ENCODE measurements at places on chromosomes 7 and 10.

- DNase-seq = no peak
These were observed 31.4 kb downstream of the STEAP1B start for GRCh38 chr7:22468609-22469008.

DNA sequence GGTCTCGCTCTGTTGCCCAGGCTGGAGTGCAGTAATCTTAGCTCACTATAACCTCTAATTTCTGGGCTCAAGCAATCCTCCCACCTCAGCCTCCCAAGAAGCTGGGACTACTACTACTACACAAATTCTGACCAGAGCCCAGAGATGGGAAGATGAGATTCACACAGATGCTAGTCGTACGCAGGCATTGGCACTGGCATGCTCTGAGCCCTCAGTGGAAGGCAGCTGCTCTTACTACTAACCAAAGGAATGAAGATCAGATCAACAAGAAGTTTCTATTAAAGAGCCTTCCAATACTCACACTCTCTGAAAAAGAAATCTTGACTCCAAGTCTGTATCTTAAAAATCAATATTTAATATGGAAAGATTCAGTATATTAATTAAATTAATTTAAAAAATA, 10.7 kb downstream of the GDF2 start:
- DNase-seq = no peak

DNA sequence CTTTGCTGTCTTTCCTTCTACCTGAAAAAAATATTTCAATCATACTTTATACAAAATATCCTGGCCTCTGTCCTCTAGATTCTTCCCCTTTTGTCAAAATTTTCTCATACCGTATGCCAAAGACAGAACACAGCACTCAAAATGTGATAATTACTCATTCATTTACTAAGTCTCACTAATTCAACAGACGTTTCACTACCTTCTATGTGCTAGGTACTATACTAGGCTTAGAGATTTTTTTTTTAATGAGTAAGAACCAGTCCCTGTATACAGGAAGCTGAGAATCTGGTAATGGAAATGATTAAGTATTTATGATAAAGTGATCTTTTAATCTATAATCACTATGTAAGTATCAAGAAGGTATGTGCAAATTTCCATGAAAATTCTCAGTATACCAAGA, 128.0 kb downstream of the ELAPOR2 start:
- DNase-seq = no peak

- no peak for DNase-seq
These were observed 24.7 kb upstream of the MACC1 start for GRCh38 chr7:20241911-20242261.

- DNase-seq = no peak
These were observed 210.0 kb downstream of the IMMP2L start for GRCh38 chr7:111352319-111352718.

- no peak for DNase-seq
These were observed 26.4 kb downstream of the KIF11 start for GRCh38 chr10:92619368-92619767.

DNA sequence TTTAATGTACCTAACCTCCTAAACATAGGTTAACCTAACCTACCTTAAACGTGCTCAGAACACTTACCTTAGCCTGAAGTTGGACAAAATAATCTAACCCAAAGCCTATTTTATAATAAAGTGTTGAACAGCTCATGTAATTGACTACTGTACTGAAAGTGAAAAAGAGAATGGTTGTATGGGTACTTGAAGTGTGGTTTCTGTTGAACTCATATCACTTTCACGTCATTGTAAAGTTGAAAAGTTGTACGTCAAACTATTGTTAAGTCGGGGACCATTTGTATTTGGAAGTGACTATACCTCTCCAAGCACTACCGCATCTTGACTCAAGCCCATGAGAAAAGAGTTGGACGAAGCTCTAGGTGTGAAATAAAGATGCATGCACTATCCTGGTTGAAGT, 37.9 kb upstream of the ASAH2 start:
- DNase-seq = no peak

- no peak for DNase-seq
These were observed 484.8 kb downstream of the SUGCT start for GRCh38 chr7:40619647-40620046.

GRCh38 chr10:60817398-60817805, 39.1 kb downstream of the CDK1 start:
- DNase-seq = no peak

DNA sequence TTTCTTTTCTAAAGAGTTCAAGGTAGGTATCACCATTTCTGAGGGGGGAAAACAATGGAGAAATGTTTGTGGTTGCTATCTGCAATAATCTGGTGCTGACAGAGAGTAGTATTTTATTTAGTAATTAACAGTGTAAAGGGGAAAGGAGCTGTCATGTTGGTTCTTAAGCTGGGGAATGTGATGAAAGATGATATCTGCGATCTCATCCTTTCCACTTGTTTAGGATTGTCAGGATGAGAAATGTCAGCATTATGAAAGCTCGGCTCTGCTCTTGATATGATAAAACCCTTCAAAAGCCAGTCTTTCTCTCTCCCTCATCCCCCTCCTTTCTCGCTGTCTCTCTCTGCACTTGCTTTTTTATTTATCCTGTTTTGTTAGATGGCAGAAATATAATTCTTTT, 106.1 kb downstream of the POU6F2 start:
- DNase-seq = no peak

GRCh38 chr7:33593611-33594010, 311.7 kb upstream of the BMPER start:
- DNase-seq = no peak

GRCh38 chr7:81883801-81884393, 114.0 kb upstream of the HGF start:
- no peak for DNase-seq

DNA sequence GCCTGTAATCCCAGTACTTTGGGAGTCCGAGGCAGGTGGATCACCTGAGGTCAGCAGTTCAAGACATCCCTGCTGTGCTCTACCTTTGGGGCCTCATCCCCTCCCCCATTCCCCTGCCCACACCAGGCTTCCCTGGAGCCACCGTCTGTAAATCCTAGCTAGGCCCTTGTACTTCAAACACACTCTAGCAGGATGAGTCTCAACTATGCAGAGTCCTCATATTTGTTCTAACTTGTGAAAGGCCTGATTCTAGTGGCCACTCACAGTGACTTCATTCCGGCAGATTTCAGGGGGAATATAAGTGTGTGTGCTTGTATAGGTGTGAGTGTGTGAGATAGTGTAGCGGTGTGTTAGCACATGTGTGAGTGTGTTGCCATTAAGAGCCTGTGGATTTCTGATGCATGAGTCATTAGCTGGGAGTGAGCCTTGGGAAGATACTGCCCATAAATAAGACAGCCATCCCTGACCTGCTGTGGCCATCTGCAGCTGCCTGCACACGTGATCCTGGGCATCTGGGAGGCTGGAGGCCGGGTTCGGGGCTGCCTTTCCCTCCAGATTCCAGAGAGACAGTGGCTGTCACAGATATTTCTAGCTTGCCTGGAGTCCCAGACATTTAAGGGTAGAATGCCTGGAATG, 1.7 kb upstream of the NEURL1 start:
- peak; percentile 36 for DNase-seq

GRCh38 chr10:46228563-46229071, 58.2 kb upstream of the ANTXRL start:
- DNase-seq = peak; percentile 51

GRCh38 chr10:85992324-85992723, 374.3 kb downstream of the GRID1 start:
- DNase-seq = no peak

GRCh38 chr7:48090095-48090805, 1.2 kb downstream of the UPP1 start:
- peak; percentile 62 for DNase-seq

DNA sequence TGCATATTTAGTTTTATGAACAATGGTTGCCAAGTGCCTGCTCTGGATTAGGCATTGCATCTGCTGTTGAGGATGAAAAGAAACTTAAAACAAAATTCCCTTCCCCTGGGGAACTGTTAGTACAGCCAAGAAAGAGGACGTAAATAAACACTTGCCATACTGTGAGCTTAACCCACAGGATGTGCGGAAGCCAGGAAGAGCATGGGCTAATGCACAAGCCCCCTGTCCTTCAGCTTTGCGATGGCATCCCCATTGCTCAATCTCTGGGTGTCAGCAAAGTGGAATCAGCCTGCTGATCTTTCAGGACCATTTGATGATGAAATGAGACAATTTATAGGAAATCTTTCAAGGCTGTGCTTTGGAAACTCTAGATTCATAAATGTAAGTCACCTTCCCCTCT, 399.9 kb upstream of the IGFBP3 start:
- no peak for DNase-seq

DNA sequence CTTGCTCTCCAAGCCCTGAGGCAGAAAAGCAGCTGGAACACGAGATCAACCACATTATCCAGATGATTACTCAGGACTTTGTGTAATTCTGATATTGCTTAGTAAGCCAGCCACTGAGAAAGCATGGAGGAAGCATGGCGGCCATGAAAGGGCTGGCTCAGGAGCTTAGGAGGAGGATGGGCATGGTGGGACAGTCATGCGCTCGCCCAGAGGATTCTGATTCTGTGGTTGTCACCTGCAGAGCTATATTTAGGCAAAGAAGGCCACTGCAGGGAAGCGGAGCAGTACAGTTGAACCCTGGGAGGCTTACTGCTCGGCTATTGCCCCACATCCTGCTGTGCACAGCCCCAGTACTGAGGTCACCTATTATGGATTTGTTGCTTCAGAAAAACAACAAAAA, 128.8 kb upstream of the DNAJB12 start:
- DNase-seq = no peak

DNA sequence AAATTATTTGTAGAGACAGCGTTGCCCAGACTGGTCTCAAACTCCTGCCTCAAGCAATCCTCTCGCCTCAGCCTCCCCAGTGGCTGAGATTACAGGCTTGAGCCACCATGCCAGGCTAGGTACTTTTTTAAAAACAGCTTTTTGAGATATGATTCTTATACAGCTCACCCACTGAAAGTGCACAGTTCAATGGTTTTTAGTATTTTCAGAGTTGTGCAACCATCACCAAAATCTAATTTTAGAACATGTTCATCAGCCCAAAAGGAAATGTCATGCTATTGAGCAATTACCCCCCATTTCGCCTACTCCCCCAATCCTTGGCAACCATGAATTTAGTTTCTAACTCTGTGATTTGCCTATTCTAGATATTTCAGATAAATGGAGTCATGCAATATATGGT, 73.7 kb downstream of the EVX1 start:
- DNase-seq = no peak

- no peak for DNase-seq
These were observed 112.3 kb downstream of the JCAD start for GRCh38 chr10:29946953-29947700.

GRCh38 chr7:70589010-70589409, 542.9 kb upstream of the GALNT17 start:
- no peak for DNase-seq

GRCh38 chr7:132082394-132082793, 493.9 kb downstream of the PLXNA4 start:
- no peak for DNase-seq

- DNase-seq = no peak
These were observed 25.6 kb upstream of the CRTAC1 start for GRCh38 chr10:98055841-98056516.

DNA sequence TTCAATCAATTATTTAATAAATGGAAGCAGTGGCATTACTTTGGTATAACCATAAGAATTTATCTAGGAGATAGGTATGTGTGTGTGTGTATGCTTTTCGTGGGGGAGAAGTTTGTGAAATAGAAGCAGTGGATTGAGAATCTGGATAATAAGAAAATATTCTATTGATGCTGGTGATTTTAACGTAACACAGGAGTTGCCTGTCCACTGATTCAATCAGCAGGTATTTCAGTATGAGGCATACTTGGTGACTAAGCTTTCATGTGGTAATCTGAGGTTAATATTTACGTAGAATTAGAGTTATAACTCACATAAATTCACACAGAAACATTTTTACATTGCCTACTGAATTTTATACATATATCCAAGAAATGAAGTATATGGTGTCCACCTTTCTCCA, 568.0 kb downstream of the ZWINT start:
- no peak for DNase-seq

DNA sequence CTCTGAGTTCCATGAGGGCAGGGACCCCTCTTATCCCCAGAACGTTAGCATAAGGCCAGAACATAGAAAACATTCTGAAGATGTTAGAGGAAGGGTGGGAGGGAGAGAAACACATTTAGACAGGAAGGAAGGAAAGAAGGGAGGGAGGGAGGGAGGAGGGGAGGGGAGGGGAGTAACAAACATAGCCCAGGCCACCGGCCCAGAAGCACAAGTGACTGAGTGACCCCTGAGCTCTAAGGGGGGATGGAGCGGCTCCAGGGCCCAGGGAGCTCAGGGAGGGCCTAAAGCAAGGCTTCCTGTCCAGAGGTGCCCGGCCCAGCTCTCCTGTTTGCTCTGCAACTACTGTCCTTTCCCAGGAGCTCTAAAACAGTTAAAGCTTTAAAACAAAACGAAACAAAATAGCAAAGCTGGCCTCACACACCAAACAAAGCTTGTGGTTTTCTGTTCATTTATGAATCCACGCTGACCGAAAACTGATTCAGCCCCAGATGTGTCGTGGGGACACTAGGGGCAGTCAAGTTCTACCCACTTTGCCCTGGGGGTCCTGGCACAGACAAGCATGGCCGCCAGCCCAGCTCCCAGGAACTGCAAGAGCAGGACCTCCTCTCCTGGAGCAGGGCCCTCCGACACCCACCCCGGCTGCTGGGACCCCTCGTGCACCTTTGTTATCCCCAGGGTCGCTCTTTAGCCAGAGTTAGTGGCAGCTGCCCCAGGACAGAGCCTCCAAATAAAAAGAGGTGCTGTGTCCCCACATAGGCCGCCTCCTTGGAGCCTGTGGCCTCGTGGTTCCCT, 496.2 kb upstream of the FOXK1 start:
- DNase-seq = no peak

All from right kidney (tissue), 9 donors.